H7 (cell line): ENCODE measurements at places on chromosomes 5 and 9. TPM values are rescaled to one million over a fixed set of nuclear protein-coding genes. Genes with fewer than 3 reads are reported as not detected.

The IFNA21 gene
- not detected in 2 replicates for total RNA-seq

The NIPAL4 gene
- total RNA-seq: not detected in 2 replicates

The PLPPR1 gene
- 2.7 and 2.8 TPM in 2 replicates for total RNA-seq

The LCN1 gene
- not detected in 2 replicates for total RNA-seq

The MCTP1 gene
- 0.41 and 1.0 TPM in 2 replicates for total RNA-seq

The FCN2 gene
- not detected in 2 replicates for total RNA-seq

The ANXA2R gene
- total RNA-seq: 0.63 and 0.83 TPM in 2 replicates

The DCTN3 gene
- total RNA-seq: 19.4 and 23.6 TPM in 2 replicates

The TMEM8B gene
- total RNA-seq: 2.0 and 3.1 TPM in 2 replicates

The SHISAL2B gene
- 15.4 and 22.5 TPM in 2 replicates for total RNA-seq

The FOXD4L6 gene
- not detected in 2 replicates for total RNA-seq

The ARL14EPL gene
- not detected in 2 replicates for total RNA-seq

The QRFP gene
- not detected in 2 replicates for total RNA-seq

The INSL6 gene
- not detected in 2 replicates for total RNA-seq

The ARSI gene
- 3.2 and 3.6 TPM in 2 replicates for total RNA-seq

The UGT3A1 gene
- total RNA-seq: 0.87 and 2.1 TPM in 2 replicates

The ACOT12 gene
- total RNA-seq: not detected in 2 replicates

The PNPLA7 gene
- total RNA-seq: 0.07 and 0.14 TPM in 2 replicates

The ROPN1L gene
- total RNA-seq: 0.26 TPM in 1 of 2 replicates, not detected in the other

The PJA2 gene
- 48.0 and 77.1 TPM in 2 replicates for total RNA-seq

The NADK2 gene
- total RNA-seq: 15.3 and 16.0 TPM in 2 replicates

The PRELID1 gene
- total RNA-seq: 360 and 469 TPM in 2 replicates

The ZNF608 gene
- total RNA-seq: 58.7 and 61.6 TPM in 2 replicates

The PCDHGA9 gene
- total RNA-seq: 0.04 and 0.10 TPM in 2 replicates

The GRM6 gene
- total RNA-seq: not detected in 2 replicates

The STPG3 gene
- total RNA-seq: not detected in 2 replicates

The F2RL2 gene
- 0.69 TPM in 1 of 2 replicates, not detected in the other for total RNA-seq

The TRIM36 gene
- total RNA-seq: 10.5 and 11.7 TPM in 2 replicates

The TICAM2 gene
- total RNA-seq: not detected in 2 replicates

The GAS1 gene
- 3.6 and 6.7 TPM in 2 replicates for total RNA-seq

The ELAVL2 gene
- 14.2 and 25.9 TPM in 2 replicates for total RNA-seq

The CCDC69 gene
- 5.6 and 8.7 TPM in 2 replicates for total RNA-seq

The CLIC3 gene
- total RNA-seq: not detected in 2 replicates

The PTGES gene
- total RNA-seq: 0.69 and 1.2 TPM in 2 replicates

The PCDHGA1 gene
- total RNA-seq: not detected in 2 replicates

The ABCA1 gene
- 2.9 and 3.6 TPM in 2 replicates for total RNA-seq

The PCDHB7 gene
- total RNA-seq: 0.03 TPM in 1 of 2 replicates, not detected in the other

The GSN gene
- total RNA-seq: 73.0 and 78.5 TPM in 2 replicates

The ADRB2 gene
- total RNA-seq: 0.17 and 0.18 TPM in 2 replicates

The IL13 gene
- not detected in 2 replicates for total RNA-seq

The ADAMTS19 gene
- 13.0 and 26.3 TPM in 2 replicates for total RNA-seq

The STX17 gene
- total RNA-seq: 9.3 and 14.8 TPM in 2 replicates

The WNT8A gene
- 7.5 and 13.2 TPM in 2 replicates for total RNA-seq

The C5orf52 gene
- total RNA-seq: not detected in 2 replicates

The TPRN gene
- total RNA-seq: 19.3 and 23.3 TPM in 2 replicates

The HARS1 gene
- total RNA-seq: 45.3 and 46.6 TPM in 2 replicates

The C6 gene
- not detected in 2 replicates for total RNA-seq

The FAM151B gene
- not detected in 2 replicates for total RNA-seq

The C9orf153 gene
- not detected in 2 replicates for total RNA-seq

The CER1 gene
- 197 and 1,033 TPM in 2 replicates for total RNA-seq

The EIF4E1B gene
- 0.33 and 0.97 TPM in 2 replicates for total RNA-seq
